ENCODE measurements at places on chromosomes 16 and 17. TPM values are rescaled to one million over a fixed set of nuclear protein-coding genes. Genes with fewer than 3 reads are reported as not detected.

DNA sequence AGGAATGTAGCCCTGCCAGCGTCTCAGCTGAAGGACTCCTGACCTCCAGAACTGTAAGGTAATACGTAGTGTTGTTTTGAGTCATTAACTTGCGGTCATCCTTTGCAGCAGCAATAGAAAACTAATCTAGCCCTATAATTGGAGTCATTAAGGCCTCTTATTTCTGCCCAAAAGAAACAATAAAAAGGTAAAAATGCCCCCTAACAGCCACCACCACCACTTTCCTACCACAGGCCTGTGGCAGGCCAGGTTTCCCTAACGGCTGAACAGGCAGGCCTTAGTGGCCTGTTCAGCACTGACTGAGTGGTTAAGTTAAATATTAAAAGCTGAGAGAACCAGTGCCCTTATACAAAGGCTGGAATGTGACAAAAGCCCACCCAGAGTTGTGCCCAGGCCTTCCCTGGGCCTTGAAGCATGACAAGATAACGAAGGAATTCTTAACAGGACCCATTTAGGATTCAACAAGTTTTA lies 286.5 kb upstream of the ERCC4 start:
- DNase-seq: no peak

DNA sequence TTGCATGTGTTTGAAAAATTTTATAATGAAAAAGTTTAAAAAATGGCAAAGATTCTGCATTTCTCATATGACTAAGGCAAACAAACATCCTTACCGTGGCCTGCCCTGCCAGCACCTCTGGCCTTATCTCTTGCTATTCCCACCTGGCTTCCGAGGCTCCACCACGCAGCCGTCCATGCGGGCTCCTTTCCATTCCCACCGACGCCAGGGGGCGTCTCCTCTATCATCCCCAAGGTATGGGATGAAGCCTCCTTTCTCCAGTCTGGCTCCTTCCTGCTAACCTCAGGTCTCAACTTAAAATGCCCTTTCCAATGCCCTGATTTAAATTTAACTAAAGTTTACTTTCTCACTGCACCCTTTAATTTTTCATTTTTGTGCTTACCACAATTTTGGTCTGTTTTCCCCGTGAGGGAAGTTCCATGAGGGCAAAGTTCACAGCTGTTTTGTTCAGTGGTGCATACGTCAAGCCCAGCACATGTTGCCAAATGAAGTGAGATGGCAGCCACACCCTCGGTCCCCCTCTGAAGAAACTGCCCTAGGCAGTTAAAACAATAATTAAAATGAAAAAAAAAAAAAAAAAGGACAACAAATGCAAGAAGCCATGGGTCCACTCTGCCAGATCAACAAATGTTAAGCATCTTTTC lies 13.3 kb upstream of the SDK2 start:
- peak; percentile 45 for DNase-seq

Gene COX6A2
- total RNA-seq: not detected

GRCh38 chr16:87821376-87822107 lies 47.8 kb downstream of the SLC7A5 start:
- no peak for DNase-seq

Gene WFDC1
- total RNA-seq: 10.6 TPM

GRCh38 chr17:32877164-32877764 lies 340 bp upstream of the MYO1D start:
- DNase-seq: peak; percentile 99
